ENCODE measurements at places on chromosomes 4 and X.

DNA sequence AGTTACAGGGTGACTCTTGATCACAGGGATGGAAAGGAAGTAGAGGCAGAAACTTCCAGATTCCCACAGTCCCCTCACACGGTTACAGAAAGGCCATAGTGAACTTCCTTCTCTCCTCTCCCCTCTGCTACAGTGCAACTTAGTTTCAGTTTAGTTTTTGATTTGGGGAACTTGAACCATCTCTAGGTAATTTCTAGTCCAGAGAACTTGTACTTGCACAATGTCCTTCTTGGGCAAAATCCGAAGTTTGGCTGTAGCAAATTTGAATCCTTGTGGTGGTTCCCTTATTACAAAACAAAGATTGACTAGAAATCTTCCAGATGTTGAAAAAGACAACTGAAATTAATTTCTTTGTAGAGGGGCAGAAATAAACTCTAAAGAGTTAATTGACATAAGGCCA is 1.2 kb upstream of the BLTP1 start:
- no peak for DNase-seq

DNA sequence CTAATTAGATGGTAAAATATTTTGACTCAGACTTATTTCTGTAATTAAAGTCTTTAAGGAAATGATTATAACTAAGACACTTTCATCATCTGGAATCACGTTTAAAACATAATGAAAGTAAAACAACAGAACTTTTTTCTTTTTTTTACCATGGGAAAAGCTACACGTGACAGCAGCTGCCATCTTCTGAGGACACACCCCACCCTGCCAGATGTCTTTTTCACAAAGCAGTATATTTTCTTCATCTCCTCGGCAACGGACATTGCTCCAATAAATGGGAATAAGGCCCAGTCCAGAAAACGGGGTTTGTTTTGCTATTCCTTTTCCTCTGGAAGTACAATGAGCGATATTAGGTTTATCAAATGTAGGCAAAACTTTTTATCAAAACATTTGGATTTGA is 17.5 kb downstream of the PRSS12 start:
- DNase-seq: no peak

DNA sequence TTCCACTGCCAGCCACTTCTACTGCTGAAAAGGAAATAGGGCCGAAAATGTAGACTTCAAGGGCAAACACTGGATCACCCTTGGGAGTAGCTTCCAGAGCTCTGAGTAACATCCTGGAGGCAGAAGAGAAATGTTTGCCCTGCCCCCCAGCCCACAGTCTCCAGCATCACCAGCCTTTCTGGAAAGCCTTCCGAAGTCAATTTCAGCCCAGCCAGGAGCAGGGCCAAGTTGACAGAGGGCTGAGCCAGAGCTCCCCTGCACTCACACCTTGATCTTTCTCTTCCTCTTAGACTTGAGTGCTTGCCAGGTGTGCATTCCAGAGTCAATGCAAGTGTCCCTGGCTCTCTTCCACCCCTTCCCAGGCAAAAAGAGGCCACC is 35.2 kb downstream of the SLC25A5 start:
- peak; percentile 96 for DNase-seq

DNA sequence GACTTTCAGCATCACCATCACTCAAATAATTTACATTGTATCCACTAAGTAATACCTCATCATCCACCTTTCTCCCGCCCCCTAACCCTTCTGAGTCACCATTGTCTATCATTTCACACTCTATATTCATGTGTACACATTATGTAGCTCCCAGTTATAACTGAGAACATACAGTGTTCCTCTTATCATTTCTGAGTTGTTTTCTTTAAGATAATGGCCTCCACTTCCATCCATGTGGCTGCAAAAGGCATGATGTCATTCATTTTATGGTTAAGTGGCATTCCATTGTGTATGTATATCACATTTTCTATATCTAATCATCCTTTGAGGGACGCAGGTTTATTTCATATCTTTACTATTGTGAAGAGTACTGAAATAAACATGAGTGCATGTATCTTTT is 14.6 kb upstream of the NDST4 start:
- peak; percentile 55 for DNase-seq

- no peak for DNase-seq
These were observed 24.9 kb downstream of the NSD2 start for GRCh38 chr4:1895971-1896657.

DNA sequence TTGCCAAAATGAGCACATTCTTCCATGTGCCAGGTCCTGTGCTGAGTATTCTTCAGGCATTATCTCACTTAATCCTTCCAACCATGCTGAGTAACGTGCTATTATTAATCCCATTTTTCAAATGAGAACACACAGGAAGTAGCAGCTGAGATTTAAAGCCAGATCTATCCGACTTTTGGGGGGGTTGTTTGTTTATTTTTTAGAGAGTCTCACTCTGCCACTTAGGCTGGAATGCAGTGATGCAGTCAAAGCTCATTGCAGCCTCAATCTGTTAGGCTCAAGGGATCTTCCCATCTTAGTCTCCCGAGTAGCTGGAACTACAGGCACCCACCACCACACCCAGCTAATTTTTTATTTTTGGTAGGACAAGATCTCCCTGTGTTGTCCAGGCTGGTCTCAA is 55.5 kb upstream of the TRIM2 start:
- DNase-seq: peak; percentile 31

DNA sequence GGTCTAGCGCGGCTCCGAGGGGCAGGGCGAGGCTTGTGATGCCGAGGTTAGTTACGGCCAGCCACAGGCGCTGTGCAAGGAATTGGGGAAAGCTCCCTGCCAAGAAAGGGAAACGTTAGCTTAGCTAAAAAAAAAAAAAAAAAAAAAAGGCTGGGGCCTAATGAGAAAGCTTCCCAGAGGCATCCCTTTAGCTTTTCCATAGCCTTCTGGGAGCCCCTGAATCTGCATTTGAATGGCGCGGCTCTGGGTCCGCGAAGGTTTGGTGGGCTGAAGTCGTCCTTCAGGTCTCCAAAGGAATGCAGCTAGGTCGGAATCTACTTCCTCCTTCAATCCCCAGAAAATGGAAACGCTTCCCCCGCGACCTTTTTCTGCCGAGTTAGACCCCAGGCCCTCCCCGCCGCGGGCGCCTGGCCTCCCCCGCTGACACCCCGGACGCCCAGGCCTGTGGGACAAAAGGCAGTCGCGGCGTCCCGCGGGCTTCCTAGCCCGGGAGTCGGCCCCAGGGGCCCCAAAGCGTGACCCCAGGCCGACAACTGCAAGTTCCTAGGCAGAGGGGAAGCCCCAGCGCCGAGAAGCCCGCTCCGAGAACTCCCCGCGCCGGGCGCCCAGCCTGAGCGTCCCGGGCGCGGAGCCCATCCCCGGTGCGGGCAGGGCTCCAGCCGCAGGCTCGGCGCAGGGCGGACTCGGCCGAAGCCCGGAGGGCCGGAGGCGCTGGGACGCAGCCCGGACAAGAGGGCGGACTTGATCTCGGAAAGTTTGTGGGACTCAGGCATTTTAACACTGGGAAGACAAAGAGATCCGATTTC is 605 bp upstream of the FAT1 start:
- DNase-seq: peak; percentile 55

DNA sequence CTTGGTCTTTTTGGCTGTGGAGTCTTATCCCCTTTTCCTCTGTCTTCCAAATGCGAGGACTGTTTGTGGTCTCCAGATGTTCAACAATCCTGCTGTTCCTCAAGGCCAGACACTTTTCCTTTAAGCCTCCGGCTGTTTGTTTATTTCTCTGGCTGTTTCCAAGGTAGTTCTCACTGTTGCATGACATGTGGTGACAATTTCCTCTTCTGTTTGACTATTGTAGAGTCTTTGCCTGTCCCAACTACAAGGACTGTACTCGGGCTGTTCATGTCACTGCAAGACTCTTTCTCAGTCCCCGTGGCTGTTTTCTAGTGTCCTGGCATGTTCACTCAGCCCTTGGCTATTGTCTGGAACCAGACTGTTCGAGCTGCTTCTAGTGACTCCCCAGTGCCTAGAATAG is 50.6 kb downstream of the ZNF157 start:
- DNase-seq: no peak

DNA sequence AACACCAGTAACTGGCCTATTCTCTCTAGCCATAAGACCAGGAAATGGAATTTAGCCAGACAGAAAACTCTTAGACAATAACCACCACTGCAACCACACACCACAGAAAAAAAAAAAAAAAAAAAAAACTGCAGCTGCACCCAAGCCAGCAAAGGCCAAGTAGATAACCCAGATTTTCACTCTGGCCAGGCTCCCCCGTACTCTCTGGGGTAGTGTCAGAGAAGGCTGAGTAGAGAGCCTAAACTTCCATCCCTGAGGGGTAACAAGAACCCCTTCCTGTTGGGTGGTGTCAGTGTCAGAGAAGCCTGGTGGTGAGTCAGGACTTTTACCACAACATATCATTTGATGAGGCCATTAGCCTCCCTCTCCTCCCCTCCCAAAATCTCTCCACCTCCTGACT is 5.6 kb upstream of the DLG3 start:
- no peak for DNase-seq

- DNase-seq: no peak
These were observed 27.8 kb downstream of the COPS4 start for GRCh38 chr4:83062739-83063138.

GRCh38 chrX:127085939-127086338 is 266.4 kb downstream of the PRR32 start:
- DNase-seq: no peak

DNA sequence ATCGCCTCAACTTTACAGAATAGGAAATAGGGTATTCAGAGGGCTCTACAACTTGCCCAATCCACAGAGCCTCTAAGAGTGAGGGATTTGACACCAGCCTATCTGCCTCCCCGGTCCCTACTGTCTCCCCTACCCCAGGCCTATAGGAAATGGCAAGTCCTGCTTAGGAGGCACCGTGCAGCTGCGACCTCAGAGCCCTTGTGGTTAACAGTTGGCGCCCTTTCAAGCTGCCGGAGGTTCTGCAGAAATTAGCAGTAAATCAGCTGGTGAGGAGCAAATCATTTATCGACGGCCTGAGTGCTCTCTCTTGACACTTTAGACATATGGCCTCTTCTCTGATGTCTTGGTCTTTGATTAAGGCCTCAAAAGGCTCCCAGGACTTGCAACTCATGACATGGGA is 96.9 kb downstream of the CLNK start:
- no peak for DNase-seq

- no peak for DNase-seq
These were observed 6.0 kb downstream of the PDLIM5 start for GRCh38 chr4:94457692-94458106.

- DNase-seq: no peak
These were observed 64.5 kb downstream of the CENPC start for GRCh38 chr4:67480810-67481209.

DNA sequence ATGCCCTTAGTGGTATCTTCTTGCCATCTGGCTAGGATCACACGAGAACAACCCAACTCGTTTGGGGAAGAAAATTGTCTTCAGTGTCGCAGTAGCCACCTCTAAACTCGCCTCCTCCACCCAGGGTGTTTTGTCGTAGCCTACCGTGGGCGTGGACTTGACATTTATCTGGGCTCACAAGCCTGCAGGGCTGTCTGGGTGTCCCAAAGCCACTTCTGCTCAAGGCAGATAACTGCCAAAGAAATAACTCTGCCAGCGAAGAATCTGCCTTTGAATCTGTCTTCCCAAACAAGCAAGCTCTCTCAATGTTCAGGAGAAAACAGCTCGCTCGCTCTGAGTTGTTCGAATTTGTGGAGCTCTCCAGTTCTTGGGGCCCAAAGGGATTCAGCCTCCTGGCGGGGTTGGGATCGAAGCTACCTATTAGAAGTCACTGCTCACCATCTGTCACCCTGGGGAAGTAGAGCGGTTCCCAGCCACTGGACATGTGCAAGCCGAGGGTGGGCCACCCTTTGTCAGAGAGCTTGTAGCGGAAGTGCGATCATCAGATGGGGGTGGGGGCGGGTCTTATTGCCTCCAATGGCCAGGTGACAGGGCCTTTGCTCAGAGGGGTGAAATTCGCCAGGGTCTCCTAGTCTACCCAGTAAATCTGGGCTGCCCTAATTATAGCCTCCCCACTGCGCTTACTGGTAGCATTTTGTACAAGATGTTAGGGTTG is 14.8 kb downstream of the BLOC1S4 start:
- DNase-seq: no peak

DNA sequence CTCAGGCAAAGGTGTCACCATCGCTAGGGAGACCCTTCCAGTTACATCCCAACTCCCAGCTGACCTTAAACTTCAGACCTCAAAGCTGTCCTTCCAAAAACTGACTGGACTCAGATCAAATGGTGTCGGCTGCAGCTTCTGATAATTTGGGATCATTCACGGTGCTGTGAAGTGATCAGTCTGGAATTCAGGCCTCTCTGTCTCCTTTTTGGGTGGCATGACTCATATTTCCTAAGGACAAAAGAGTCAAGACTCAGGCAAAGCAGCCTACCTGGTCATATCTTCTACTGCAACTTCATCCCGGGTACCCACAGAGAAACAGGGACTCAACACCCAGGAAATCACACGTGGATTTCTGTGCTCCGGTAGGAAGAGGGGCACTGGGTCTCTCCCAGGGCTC is 87.6 kb downstream of the SORCS2 start:
- peak; percentile 37 for DNase-seq

DNA sequence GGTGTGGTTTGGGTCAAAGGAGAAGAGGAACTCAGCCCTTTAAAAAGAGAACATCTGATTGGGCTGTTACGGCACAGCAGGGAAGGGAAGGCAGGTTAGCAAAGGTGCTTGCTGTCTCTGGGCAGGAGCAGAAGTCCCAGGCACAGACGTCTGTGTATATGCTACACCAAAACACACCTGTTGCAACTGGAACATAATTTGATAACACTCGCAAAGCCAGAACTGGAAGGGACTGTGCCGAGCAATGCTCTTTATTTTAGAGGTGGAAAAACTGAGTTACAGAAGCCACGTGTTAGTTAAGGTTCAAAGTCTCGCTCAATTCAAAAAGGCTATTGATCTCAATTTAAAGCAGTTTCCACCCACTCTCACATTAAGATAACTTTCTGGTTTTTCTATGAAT is 2.2 kb upstream of the FAM114A1 start:
- DNase-seq: no peak

- no peak for DNase-seq
These were observed 705.1 kb downstream of the CENPC start for GRCh38 chr4:66840178-66840577.

GRCh38 chr4:97627750-97628149 is 515.5 kb downstream of the STPG2 start:
- no peak for DNase-seq

GRCh38 chr4:141121101-141121500 is 12.2 kb downstream of the RNF150 start:
- DNase-seq: no peak

GRCh38 chrX:3159995-3160720 is 118.9 kb downstream of the ARSF start:
- no peak for DNase-seq

GRCh38 chr4:22987870-22988269 is 295.1 kb downstream of the GBA3 start:
- peak; percentile 96 for DNase-seq

DNA sequence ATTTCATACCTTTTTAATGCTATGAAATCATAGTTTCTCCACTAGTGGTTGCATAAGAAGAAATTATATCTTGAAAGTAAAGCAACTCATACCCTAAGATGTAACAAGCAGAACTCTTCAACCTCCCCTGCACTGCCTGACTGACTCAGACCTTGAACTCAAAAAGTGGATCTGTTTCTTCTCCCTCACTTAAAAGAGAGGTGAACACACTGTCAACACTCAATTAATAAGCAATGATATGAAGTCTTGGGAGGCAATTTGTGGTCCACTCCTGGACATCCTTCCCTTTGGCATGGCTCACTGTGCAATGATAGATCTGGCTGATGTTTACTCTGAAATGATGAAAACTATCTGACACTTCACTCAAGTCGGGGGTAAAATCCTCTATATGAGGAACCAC is 282.0 kb upstream of the DKK2 start:
- DNase-seq: no peak

GRCh38 chrX:77493677-77494553 is 46.7 kb downstream of the FGF16 start:
- peak; percentile 89 for DNase-seq

GRCh38 chr4:128979934-128980333 is 113.4 kb downstream of the SCLT1 start:
- DNase-seq: peak; percentile 85

All from fibroblast of skin of back (primary cell).